ENCODE measurements at places on chromosomes 4 and X.

- no peak for DNase-seq
These were observed 7.4 kb downstream of the ARHGAP10 start for GRCh38 chr4:147739239-147739823.

GRCh38 chr4:109164011-109164410 lies 138.4 kb downstream of the COL25A1 start:
- DNase-seq: no peak

GRCh38 chr4:146514651-146515357 lies 6.9 kb downstream of the SLC10A7 start:
- no peak for DNase-seq

DNA sequence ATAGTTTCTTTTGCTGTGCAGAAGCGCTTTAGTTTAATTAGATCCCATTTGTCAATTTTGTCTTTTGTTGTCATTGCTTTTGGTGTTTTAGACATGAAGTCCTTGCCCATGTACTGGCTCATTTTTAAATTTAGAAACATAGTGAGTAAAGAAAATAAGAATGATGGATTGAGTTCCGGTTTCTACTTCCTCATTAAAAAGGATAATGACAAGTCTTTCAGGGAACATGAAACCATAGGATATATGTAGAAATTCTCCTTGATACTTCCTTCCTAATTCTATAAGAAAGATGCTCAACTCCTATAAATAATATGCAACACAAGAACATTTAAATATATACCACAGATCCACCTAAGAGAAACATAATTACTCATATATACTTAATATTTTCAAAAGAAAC lies 240.9 kb downstream of the BANK1 start:
- DNase-seq: no peak

DNA sequence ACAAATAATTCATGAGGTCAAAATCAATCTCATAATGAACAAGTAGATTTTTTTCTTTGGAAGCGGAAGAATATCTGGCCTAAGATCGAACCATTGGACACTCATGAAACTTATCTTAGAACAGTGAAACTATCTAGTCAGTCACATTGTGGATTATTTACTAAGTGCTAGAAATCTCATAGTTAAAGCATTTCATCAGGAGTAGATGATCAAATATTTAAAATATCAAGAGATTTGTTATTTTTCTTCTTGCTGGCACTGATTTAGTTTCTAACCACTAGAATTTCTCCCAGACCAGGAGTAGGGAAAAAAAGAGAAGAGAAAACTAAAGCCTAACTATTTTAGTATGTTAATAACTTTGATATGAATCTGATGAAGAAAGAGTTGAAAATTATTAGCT lies 105.5 kb downstream of the SHROOM3 start:
- no peak for DNase-seq

DNA sequence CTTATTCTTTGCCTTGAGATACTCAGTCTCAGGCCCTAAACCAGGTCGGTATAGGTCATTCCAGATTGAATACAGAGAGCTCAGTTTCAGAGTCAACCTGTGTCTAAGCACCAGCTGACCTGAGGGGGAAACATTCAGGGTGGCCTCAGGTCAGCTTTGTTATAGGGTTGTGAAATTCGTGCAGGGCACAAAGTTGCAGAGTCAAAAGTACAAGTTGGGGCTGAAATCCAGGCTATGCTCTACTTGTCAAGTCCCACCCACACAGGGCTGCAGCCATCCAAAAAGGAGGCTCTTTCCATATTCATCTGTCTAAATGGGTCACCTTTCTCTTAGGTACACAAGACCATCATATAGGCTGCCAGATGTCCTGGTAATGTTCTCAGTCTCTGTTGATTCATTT lies 89.7 kb downstream of the ITIH6 start:
- no peak for DNase-seq

GRCh38 chrX:36684053-36684452 lies 324.1 kb upstream of the FAM47C start:
- DNase-seq: no peak

GRCh38 chr4:68907788-68908700 lies 43.6 kb downstream of the UGT2A3 start:
- no peak for DNase-seq

- DNase-seq: peak; percentile 49
These were observed 54.2 kb upstream of the MGST2 start for GRCh38 chr4:139611391-139611790.

DNA sequence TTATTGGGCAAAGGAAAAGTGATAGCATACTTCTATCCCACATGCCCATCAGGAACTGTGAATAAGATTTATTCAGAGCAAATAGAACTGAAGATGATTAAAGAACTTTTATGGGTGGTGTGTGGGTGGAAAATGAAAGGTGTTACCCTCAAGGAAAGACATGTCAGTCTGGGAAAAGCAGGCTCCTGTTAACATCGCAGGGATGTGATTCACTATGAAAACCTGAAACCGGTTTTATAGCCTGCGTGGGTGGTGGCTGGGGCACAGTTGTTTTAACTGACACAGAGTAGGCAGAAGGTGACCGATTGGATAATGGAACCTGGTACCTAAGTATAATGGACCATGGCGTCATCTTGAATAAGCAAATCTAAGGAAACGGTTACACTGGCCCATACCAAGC lies 61.3 kb upstream of the CASK start:
- no peak for DNase-seq

DNA sequence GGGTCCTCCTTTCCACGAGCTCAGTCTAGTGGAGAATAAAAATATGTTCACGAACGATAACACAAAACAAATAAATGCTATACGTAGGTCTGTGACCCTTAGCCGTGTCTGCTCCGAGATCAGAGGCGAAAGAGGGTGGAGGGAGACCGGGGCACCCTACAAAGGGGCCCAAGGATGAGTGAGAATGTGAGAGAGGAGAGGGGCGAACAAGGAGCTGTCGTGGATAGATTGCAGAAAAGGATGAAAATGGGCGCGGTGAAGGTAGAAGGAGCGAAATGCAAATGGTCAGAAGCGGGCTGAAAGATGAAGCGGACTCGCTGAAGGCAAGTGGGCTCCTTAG lies 6.2 kb upstream of the ZBTB33 start:
- DNase-seq: no peak

DNA sequence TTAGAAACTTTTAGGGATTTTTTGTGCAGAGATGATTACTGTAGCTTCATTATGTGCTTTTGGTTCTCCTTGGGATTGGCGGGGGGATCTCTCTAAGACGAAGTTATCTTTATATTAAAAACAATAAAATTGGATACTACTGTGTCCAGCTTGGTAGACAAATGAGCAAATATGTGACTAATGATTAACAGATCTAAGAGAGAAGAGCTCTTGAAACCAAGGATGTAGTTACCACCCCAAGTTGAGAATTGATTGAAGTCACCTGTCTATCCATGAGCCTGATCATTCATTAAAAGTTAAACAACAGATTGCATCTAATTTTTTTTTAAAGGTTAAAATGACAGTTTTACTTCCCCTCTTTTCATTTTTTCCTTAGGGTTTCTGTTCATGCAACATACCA lies 8.7 kb downstream of the PAICS start:
- DNase-seq: no peak

- no peak for DNase-seq
These were observed 4.9 kb downstream of the GATA1 start for GRCh38 chrX:48791063-48791820.

DNA sequence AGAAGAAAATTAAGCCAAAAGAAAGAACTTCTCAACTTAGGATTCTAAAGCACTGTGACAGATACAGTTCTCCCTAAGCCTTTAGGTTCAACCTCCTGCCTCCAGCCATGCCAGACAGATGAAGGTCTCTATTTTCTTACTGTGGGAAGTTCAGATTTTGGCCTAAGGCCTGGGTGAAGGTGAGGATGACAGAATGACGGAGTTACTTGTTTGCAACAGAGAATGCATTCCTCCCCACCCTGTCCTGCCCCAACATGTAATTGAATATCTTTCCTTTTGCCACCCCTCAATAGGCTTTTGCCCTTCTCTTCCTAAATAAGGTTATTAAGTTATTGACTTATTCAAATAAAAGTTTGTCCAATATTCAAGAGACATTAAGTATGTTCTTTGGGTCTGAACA lies 25.6 kb downstream of the SLC16A2 start:
- DNase-seq: no peak

DNA sequence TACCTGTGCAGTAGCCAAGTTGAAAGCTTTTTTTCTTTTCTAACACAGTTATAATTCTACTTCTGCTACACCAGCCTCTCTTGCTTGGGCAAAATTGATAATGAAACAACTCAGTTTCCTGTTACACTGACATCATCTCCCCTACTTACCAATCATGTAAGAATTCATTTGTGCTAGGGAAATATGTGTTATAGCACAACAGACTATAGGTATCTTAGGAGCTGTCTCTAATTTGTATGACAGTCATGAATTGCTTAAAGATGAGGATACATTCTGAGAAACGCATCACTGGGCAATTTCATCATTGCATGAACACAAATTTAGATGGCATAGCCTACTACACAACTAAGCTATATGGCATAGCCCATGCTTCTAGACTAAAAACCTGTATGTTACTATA lies 246.3 kb upstream of the ANKRD50 start:
- DNase-seq: no peak

DNA sequence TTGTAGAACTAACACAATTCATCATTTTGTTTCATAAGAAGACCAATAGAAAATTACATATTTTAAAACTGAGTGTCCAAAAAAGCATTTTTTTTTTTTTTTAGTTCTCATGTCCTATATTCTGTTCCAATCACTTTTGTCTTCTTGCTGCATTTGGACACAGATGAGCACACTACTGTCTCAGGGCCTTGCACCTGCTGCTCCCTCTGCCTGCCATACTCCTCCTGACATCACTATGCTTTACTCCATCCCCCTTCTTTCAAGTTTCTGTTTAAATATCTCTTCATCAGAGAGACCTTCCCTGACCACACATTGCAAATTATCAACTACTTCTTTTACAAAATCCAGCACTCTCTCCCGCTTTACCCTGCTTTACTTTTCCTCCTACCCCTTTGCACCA lies 230.7 kb upstream of the GK2 start:
- DNase-seq: no peak

- DNase-seq: no peak
These were observed 85.7 kb downstream of the POU3F4 start for GRCh38 chrX:83593634-83594294.

- DNase-seq: no peak
These were observed 59.9 kb downstream of the C4orf51 start for GRCh38 chr4:145739845-145740244.

DNA sequence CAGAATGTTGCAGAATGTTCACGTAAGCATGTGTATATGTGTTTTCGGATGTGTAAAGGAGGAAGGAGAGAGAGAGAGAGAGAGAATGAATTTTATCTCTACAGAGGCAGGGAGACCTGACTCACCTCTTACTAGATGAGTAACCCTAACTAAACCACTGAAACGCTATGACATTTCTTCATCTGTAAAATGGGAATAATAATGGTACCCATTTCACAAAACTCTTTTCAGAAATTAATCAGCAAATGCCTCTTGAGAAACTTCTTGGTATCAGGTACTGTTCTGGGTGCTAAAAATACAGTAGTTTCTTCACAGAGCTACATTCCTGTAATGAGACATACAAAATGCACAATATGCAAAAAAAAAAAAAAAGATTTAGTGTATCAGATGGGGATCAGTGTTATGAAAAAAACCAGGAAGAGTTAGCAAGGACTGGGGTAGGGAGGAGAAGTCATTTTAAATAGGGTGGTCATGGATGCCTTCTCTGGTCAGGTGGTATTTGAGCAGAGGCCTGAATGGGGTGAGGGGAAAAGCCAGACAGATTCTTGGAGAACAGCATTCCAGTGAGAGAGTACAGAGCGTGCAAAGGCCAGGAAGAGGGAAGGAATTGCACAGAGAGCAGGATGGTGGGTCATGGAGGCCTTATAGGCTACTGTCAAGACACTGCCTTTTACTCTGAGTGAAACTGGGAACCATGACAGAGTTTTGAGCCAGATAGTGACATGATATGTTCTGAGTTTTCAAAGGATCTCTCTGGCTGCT lies 84.9 kb upstream of the SPANXB1 start:
- no peak for DNase-seq

- no peak for DNase-seq
These were observed 4.3 kb upstream of the RBM3 start for GRCh38 chrX:48569958-48570357.

GRCh38 chr4:26334366-26334765 lies 13.6 kb downstream of the RBPJ start:
- DNase-seq: no peak

- no peak for DNase-seq
These were observed 204.2 kb upstream of the IL15 start for GRCh38 chr4:141432000-141432712.

GRCh38 chrX:115696039-115696438 lies 135.1 kb downstream of the PLS3 start:
- no peak for DNase-seq

- no peak for DNase-seq
These were observed 3.3 kb downstream of the SHROOM2 start for GRCh38 chrX:9789555-9789954.
